Effector memory CD4-positive, alpha-beta T cell (primary cell): ENCODE measurements at places on chromosomes 11 and 22.
A peak's percentile ranks its signal among the peaks of the same experiment; 100 is the strongest.

DNA sequence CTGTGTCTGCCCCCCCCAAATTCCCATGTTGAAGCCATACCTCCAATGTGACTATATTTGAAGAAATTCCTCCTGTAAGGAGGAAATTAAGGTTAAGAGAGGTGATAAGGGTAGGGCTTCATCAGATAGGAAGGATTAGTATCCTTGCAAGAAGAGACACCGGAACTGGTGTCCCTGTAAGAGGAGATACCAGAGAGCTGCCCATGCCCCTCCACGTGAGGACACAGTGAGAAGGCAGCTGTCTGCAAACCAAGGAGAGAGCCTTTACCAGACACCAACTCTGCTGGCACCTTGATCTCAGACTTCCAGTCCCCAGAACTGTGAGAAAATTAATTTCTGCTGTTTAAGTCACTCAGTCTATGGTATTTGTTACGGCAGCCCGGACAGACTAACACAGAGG is 109.3 kb downstream of the ARFGAP2 start:
- no peak for DNase-seq

- no peak for DNase-seq
These were observed 66.8 kb downstream of the LRP5 start for GRCh38 chr11:68379206-68379605.

DNA sequence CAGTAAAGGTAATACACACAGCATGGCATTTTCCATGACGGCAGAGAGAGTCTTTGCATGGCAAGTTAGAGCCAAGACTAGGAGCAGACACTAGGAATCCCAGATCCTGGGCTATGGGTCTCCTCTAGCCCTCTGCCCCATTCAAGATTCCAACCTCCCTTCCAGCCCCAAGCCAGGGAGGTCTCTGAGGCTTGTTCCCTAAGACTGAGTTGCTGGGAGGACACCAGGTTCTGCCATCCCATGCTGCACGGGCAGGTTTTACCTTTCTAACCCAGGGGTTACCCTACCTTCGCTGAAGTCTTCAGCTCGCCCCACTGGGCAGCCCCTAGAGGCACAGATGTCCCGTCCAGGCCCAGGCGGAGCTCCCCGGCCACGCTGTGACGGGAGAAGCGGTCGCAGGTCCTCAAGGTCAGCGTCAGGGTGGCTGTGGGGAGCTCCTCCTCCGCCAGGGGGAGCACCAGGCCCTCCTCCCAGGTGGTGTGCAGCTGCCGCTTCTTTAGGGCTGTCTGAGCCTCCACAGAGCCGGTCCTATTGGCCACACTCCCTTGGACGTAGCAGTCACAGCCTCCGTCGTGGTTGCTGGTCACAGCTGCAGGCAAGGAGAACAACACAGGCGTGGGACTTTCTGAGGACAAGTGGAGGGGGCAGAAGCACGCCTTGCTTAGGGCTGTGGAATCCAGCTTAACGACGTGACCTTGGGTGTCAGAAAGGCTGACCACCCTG is 33.8 kb downstream of the SYT13 start:
- DNase-seq: no peak

DNA sequence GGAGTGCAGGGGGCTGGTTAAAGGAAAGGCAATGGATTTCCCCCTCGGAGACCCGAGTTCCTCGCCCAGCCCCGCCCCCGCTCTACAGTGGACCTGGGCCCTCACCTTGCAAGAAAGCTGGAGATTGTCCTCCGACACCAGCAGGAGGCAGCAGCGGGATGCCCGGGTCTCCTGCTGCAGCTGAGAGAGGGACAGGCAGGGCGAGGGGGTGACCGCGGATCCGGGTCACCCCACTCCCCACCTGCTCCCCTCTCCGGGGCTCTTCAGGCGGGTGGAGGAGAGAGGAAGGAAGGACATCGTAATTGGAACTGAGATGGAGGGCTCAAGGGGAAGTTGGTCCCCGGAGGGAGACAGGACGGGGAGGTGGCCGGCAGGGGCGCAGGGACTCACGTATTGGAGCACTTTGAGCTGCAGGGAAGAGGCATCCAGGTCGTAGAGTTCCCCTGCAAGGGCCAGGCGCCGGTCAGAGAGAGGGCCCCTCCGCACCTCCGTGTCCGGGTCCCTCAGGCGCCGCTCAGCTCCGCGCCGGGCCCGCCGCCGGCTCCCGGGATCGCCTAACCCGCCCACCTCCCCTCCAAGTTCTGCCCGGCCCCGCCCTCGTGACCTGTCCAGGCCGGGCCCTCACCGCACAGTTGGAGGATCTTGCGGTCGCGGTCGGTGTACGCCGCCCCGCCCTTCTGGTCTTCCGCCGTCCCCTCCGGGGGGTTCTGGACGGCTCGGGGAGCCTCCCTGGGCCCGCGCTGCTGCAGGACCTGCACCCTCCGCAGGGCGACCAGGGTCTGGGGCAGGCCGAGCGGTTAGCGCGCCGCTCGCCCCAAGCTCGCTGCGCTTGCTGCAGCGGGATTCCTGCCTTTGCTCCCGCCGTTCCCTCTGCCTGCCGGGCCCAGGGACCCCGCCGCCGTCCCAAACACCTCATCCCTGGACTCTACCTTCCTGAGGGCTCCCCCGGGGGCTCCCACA is 84.1 kb downstream of the PDE2A start:
- peak; percentile 26 for DNase-seq

DNA sequence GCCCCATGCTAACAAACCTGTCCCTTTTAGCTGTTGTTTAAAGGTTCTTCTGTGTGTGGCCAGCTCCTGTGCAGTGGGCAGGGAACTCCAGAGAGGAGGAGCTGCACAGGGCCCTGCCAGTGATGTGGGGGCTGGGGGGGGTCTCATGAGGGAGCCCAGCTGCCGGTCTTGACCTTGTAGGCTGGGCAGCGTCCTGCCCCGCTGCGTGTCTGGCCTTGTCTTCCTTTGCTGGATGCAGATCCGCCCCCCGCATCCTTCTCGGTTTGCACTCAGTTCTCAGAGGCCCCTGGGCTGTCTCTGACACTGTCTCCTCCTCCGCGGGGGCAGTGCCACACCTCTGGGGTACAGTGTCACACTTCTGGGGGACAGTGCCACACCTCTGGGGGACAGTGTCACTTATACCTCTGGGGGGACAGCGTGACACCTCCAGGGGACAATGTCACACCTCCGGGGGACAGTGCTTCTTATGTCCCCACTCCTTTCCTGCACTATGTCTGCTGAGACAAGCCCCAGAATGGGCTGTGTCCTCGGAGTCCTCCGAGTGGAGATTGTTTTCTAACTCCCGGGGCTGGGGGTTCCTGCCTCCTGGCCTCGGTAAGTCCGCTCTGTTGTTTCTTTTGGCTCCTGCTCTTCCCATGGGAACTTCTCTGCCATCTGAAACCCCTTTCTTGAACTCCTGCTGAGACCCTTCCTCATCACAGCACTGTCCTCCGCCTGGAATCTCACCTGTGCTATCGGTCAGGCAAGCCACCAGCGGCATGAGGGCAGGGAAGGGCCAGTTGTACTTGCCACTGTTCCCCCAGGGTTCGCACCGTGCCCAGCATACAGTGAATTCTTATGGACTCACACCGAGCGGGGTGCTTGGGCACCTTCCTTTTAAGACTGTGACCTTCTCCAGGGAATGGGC is 788.3 kb downstream of the TBC1D22A start:
- DNase-seq: no peak

GRCh38 chr11:95653680-95654079 is 135.9 kb downstream of the FAM76B start:
- no peak for DNase-seq

- DNase-seq: no peak
These were observed 72.8 kb upstream of the CCND1 start for GRCh38 chr11:69567951-69568808.

- DNase-seq: no peak
These were observed 1.5 kb downstream of the PANX2 start for GRCh38 chr22:50171965-50172421.

DNA sequence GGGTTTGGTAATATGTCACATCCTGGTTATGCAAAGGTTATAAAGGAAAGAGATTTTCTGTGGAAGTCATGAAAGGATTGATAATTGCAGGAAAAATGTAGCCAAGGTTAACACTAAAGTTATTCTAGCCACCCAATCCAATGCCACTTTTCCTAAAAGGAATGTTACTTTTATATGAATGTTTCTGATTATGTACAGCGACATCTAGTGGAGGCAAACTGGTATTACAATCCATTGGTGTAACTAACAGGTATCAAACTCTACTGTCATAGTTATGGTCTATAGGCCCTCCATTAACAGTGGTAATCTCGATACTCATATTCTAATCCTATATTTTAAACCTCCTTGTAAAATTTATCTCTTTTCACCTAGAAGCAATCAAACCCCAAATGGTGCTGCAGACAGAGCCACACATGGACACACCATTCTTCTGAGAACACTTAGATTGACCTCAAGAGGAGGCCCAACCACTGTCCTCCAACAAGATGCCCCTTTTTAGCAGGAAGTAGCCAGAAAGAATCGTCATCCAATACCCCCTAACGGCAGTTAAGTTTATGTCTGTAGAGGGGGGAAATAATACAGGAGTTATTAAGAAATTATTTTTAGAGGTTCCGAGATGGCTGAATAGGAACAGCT is 74.9 kb upstream of the RAG2 start:
- DNase-seq: no peak

DNA sequence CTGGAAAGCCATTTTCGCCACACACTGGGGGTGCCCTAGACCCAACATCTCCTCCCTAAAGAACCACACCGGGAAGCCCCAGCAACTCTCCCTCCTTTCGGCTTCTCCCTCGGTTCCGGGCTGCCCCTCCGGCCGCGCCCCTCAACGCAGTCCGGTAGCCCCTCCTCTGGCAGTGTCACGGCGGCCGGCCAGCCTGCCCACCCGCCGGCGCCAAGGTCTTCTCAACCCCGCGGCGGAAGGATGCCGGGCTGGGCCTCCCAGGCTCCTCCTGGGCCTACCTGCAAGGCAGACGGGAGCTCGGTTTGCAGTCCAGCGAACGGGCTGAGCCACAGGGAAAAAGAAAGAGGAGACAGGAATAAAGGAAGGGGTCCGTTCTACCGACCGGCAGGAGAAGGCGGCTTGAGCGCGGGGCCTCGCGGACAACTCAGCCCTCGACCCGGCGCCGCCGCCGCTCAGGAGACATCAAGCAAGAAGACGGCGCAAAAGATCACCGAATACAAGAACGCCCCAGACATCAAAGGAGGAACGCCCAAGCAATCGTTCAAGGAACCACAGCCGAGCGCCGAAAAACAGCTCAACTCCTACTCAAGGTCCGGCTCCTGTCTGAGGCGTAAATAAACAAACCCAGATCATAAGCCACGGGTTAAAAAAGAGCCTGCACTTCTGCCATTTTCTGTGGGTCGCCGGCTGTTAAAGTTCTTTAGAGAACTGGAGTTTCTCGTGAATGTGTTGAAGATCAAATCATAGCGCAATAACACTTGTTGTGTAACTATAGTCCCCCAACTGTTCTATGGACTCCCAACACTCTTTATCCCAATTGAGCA is at the start of gene AMBRA1:
Gene AMBRA1 (minus strand): TSS at position 474 of the 824 bp plus-strand sequence. CDS start 45,643 bp downstream, outside the sequence.
- DNase-seq: peak; percentile 70

DNA sequence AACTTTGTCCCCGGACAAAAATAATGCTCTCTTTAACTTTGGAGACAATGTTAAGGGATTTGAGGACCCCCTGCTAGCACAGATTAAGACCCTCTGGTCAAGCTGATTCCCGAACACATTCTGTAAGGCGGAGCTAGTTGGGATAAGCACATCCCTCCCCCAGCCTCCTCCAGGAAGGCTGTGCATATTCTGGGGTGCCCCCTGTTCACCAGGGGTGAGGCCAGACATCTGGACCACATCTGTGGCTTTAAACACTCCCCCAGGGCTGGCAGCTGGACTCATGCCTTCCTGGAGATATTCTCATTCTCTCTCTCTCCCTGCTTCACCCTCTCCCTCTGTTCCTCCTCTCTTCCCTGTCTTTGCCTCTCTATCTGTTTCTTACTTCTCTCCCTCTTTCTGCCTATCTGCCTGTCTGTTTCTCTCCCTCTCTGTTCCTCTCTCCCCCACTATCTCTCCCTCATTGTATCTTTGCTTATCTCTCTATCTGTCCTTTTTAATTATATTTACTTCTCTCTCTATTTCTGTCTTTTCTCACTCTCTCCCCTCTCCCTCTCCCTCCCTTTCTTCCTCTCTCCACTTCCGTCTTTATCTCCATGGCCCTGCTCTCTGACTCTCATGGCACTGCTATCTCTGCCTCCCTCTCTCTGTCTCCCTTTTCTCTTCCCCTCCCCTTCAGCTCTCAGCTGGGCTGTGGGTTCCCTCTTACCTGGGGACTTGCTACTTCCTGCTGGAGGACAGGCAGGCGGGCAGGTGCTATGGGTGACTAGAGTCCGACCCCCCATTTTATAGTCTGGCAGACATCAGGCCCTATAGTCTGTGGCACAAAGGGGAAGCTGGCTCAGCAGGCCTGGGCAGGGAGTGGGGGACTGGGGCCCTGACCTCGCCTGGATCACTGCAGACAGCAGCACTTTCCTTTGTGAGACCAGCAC is at the start of gene CRYBB1:
Gene CRYBB1 (minus strand): TSS at position 757 of the 929 bp plus-strand sequence. CDS start 1,708 bp downstream, outside the sequence.
- DNase-seq: no peak
